CD8-positive, alpha-beta memory T cell (primary cell): ENCODE measurements at places on chromosomes 6 and 20. TPM values are rescaled to one million over a fixed set of nuclear protein-coding genes. Genes with fewer than 3 reads are reported as not detected.

BMP5 gene
- total RNA-seq: not detected

RAET1L gene
- total RNA-seq: not detected

SOX18 gene
- not detected for total RNA-seq

ANGPT4 gene
- total RNA-seq: not detected

VNN1 gene
- not detected for total RNA-seq

GABRR2 gene
- 0.20 TPM for total RNA-seq

DAAM2 gene
- not detected for total RNA-seq

SNAI1 gene
- total RNA-seq: 0.49 TPM

PRSS16 gene
- 0.55 TPM for total RNA-seq

ADGRG6 gene
- 0.35 TPM for total RNA-seq

TBC1D20 gene
- 24.6 TPM for total RNA-seq

TFAP2A gene
- total RNA-seq: not detected

LPA gene
- total RNA-seq: not detected

DEFB112 gene
- total RNA-seq: not detected

CD164 gene
- total RNA-seq: 246 TPM

CDH22 gene
- total RNA-seq: not detected

DDX43 gene
- total RNA-seq: 0.71 TPM

EFCAB8 gene
- 0.69 TPM for total RNA-seq

IL22RA2 gene
- not detected for total RNA-seq

LMBRD1 gene
- total RNA-seq: 17.3 TPM

WFDC5 gene
- not detected for total RNA-seq

SLC17A2 gene
- not detected for total RNA-seq

RXRB gene
- total RNA-seq: 51.4 TPM

FOXC1 gene
- not detected for total RNA-seq

IFT52 gene
- 21.3 TPM for total RNA-seq
